Cerebellar cortex (tissue), 1 donor: ENCODE measurements at places on chromosomes 5 and 9.

DNA sequence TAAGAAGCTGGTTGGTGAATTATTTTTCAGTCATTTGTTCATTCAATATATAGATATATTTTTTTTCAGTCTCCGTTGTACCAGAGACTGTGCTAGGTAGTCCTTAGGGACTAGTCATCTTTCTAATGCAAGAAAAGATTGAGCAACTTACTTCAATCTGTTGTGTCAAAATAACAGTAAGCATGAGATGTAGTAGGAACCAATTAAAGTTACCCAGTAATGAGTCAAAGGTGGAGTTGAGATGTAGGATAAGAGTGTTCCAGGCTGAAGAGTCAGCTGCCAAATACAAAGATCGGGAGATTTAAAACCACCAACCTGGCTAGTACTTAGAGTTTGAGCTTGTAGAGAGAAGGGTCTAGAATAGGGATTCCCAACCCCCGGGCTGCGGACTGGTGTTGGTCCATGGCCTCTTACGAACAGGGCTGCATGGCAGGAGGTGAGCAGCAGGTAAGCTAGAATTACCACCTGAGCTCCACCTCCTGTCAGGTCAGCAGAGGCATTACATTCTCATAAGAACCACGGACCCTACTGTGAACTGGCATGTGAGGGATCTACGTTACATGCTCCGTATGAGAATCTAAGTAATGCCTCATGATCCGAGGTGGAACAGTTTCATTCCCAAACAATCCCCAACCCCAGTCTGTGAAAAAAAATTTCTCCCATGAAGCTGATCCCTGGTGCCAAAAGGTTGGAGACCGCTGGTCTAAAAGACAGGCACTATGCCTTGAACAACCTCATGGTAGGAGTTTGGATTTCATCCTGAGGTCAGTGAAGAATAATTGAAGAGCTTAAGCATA lies 1241.5 kb upstream of the WWC1 start:
- peak; percentile 91 for DNase-seq

DNA sequence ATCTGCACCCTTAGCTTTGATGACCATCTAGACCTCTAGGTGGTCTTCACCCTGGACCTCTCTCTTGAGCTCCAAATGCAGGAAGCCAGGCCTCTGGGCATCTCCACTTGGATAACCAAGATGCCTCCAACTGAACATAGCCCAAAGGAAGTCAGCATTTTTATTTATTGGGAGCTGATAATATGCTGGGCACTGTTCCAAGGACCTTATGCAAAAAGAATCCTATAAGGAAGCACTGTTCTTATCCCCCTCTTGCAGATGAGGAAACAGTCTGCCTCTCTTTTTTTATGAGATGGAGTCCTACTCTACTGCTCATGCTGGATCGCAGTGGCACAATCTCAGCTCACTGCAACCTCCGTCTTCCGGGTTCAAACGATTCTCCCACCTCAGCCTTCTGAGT lies 219.9 kb downstream of the CDK5RAP2 start:
- no peak for DNase-seq

GRCh38 chr9:10050016-10050415 lies 562.8 kb downstream of the PTPRD start:
- peak; percentile 17 for DNase-seq

GRCh38 chr5:136174021-136174659 lies 18.8 kb downstream of the SMIM32 start:
- DNase-seq = peak; percentile 61

- DNase-seq = no peak
These were observed 61.5 kb downstream of the GNA14 start for GRCh38 chr9:77586591-77586990.

DNA sequence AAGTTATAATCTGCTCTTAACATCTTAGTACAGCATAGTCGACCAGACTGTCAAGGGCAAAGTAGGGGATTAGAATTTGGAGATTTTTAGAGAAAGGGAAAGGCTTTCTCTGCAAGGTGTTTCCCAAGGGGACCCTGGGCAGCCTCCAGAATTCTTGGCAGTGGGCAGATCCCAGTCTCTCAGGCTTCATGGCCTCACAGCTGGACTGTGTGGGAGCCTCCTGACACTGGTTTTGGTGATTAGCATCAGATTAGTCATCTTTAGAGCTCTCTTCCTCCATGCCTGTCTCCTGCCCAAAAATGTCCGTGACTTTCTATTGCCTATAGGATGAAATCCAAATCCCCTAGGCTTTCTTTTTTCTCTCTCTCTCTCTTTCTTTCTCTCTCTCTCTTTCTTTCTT lies 370.7 kb downstream of the ZSWIM6 start:
- DNase-seq = no peak

- DNase-seq = no peak
These were observed 204.5 kb downstream of the SNX18 start for GRCh38 chr5:54721951-54722654.
